NCI-H526 treated with DMSO at 0.1 percent for 48 hours (cell line): ENCODE measurements at places on chromosomes 6 and 20.

DNA sequence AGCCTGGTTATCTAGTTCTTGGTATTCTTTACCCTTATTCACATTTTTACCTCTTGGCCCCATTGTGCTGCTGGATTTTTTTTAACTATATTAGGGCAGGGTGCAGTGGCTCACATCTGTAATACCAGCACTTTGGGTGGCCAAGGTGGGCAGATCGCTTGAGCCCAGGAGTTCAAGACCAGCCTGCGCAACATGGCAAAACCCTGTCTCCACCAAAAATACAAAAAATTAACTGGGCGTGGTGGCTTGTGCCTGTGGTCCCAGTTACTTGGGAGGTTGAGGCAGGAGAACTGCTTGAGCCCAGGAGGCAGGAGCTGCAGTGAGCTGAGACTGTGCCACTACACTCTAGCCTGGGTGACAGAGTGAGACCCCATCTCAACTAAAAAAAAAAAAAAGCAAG lies 12.2 kb upstream of the TAF8 start:
- no peak for DNase-seq

DNA sequence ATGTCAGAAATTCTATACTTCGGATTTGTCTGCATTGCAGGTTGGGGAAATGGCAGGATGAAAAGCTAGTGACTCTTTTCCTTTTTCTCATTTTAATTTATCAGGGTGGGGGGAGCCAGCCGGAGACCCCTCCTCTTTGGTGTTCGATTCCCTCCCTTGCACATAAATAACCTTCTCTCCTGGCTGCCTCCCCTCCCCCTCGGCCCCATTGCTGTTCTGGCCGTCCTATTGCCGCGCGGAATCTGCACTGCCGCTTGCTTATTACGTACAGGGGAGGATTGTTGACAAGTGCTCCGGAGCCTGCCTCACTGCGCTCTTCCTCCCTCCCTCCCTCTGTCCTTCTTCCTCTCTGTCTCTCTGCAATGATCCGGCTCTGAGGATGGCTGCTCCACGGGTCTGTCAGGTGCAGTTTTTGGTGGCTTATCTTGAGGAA lies 154.7 kb downstream of the JARID2 start:
- DNase-seq: peak; percentile 38

- no peak for DNase-seq
These were observed 89.2 kb upstream of the RNF217 start for GRCh38 chr6:124873066-124873410.

DNA sequence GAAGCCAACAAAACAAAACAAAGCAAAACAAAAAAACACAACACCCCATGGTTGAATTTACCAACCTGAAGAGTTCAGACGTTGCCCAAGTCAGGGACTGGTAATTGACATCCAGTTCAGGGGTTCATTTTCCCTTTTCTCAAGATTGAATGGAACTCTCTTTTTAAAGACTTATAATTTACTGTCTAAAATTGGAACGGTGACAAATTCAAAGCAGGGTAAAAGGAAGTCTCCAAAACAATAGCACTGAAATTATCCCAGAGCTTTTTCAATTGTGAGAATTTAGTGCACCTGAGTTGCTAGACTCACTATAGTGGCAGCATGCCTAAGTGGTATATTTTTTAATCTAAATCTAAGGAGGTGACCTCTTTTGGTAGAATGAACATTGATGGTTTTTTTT lies 90.9 kb upstream of the PREP start:
- no peak for DNase-seq

- no peak for DNase-seq
These were observed 28.4 kb downstream of the UQCC2 start for GRCh38 chr6:33683051-33683571.

GRCh38 chr20:23145281-23145700 lies 59.2 kb upstream of the CD93 start:
- no peak for DNase-seq

DNA sequence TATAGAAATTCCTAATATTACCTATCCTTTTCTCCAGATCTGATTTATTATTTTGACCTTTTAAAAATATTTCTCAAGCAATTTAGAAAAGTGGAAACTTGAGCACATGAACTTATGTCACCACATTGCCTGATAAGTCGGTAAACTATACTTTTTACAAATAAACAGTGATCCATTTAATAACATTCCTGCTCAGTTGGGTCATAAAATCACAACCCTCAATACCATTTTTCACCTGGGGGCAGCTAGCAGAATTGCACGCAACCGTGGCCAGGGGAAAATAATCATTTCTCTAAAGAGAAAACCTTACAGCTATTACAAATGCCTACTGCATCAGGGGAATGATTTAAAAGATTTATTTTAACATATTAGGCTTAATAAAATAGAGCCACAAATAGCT lies 614.5 kb downstream of the PHF3 start:
- no peak for DNase-seq
